ENCODE measurements at places on chromosomes 6 and 20.

GRCh38 chr6:3542032-3542640, 85.3 kb upstream of the SLC22A23 start:
- no peak for DNase-seq

DNA sequence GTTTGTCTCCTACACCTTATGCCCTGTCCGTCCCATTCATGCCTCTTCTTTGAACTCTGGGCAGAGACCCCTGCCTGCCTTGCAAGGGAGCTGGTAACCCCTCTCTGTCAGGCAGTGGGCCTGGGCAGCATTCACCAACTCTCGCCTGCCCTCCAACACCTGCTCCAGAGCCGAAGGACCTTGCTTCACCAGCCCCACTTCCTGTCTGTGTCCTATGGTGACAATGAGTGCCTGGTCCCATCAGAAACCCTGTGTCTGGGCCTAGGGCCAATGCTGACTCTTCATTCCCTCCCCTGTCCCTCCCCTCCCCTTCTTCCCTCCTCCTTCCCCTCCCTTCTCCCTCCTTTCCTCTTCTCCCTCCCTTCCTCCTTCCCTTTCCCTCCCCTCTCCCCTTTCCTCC, 22.8 kb upstream of the PCMTD2 start:
- DNase-seq, result no peak

DNA sequence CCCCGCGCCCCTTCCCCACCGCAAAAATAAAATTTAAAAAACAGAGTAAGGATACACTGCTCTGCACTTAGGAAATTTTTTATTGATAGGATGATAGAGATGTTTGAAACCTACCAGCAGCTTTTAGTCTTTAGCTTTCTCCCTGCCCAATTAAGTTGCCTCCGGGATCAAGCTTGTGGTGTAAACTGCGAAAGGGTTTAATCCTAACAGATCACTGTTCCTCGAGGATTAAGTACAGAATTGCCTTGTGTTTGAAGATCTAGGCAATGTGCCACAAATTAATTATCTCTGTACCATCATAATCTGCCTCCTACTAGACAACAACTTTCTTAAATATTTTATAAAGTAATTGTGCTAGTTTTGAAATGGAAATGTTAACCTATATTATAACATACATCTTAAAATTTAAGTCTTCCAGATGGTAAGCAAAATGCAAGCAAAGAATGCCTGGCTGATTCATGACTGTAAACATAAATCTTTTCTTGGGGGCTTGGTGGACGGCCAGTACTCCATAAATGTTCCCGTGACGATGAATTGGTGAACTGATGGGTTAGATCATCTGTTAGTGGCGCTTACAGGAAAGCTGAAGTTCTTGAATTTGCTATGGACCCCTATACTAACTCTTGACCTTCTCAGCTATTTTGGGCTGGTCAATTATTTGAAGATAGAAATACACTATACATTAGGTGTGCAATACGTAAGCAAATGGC, 58.0 kb upstream of the ARHGAP18 start:
- no peak for DNase-seq

DNA sequence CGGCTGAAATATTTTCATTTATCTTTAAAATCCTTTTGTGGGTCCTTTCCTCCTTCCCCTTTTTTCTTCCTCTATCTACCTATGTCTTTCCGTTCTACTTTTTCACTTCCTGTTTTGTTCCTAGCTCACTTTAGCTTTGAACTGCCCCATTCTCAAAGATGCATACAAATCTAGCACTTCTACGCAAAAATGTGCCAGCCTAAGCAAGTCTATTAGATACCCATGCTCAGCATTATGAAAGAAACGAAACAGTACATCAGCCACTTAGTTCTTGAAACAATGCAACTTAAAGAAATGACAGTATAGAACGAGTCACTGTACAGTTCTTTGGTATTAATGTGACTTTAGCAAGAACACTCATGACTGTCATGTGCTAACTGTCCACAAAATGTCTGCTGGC, 47.3 kb upstream of the MARCKS start:
- DNase-seq, result no peak

DNA sequence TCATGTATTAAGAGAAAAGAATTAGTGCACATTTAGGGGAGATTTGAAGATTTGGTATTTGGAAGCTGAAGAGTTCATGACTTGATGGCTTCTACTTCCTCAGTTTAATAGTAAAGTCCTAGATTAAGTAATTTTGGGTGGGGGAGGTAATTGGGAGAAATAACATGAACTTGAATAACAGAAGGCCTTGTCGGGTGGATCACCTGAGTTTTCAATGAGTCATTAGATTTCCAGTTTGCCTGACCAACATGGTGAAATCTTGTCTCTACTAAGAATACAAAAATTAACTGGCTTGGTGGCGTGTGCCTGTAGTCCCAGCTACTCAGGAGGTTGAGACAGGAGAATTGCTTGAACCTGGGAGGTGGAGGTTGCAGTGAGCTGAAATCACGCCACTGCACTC, 181.0 kb downstream of the GJA1 start:
- no peak for DNase-seq

- DNase-seq, result no peak
These were observed 156.0 kb upstream of the SOX4 start for GRCh38 chr6:21437581-21437980.

DNA sequence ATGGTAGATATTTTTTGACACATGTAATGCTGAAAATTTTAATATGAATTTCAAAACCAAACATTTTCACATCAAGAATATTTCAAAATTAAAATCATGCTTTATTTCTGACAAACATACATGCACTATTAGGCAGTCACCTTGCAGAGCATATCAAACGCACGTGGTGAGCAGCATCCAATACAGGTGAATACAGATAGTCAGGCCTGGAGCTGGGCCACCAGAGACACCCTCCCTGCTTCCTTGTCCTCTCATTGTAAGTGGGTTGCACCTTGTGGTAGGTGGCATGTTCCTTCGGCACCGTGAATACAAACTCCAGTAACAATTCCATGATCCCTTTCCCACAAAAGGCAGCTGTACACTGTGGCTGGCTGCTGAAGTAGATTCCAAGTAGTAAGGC, 8.9 kb downstream of the REV3L start:
- no peak for DNase-seq

GRCh38 chr6:112231594-112232060, 22.7 kb downstream of the LAMA4 start:
- no peak for DNase-seq

DNA sequence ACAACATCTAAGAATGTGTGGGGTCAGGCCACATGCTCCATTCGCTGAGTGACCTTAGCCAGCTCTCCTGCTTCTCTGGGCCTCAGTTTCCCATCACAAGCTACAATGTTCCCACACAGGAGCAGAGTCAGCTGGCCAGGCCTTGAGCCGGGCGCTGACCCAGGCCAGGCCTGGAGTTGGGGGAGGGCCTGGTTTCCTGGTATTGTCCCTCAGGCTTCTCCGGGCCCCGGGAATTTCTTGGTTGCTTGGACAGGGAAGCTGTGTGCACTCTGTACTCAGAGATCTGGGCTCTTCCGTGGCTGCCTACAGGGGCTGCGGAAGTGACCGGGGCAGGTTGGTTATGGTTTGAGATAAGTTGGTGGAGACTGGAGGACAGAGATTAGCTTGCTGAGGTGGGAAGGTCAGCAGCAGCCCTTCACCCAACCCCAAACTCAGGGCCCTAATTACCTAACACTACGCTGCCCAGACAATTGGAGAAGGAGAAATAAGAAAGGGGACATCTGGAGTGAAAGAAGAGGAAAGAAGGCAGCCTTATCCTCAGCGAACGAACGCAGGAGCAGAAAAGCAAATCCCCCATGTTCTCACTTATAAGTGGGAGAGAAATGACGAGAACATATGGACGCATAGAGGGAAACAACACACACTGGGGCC, 6.2 kb downstream of the TGM2 start:
- no peak for DNase-seq

DNA sequence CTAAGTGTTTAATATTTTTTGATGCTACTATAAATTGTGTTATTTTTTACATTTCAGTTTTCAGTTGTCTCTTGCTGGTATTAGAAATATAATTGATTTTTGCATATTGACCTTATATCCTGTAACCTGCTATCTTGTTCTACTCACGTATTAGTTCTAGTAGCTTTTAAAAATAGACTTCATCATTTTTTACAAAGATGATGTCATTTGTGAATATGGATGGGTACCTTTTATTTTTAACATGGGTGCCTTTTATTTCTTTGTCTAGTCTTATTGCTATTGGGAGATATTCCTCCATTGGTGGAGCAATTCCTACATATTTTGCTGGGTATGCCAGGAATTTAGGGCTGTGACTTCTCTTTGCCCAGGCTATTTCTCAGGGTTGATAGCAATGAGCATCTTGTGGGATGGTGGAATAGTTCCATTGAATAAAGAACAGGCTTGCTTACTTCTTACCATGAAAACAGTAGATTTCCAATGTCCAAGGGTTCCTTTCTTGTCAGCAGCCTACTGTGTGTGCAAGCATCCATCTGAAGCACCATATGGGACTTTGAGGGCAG, 149.7 kb downstream of the CARMIL1 start:
- no peak for DNase-seq

- DNase-seq, result no peak
These were observed 448.3 kb upstream of the HSF2 start for GRCh38 chr6:121951123-121951522.

DNA sequence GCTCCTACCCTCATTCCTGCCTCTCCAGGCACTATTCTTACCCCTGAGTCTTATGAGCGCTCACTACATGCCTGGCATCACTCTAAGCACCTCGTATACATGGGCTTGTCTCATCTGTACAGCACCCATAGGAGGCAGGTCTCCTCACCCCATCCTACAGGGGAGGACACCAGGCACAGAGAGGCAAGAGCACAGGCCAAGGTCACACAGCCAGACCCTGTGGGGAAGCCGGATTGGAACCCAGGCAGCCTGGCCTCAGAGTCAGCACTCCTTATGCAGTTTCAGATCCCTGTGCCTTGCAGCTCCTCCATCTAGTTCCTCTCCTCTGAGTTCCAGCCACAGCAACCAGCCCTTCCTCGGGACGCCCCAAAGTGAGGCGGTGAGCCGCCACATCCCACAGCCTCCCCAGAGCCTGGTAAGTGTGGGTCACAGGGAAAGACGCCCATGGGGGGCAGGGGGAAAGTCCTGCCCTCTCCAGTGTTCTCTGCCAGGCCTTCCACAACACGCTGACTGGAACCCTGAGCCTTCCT, 103.3 kb downstream of the NFATC2 start:
- DNase-seq, result no peak

DNA sequence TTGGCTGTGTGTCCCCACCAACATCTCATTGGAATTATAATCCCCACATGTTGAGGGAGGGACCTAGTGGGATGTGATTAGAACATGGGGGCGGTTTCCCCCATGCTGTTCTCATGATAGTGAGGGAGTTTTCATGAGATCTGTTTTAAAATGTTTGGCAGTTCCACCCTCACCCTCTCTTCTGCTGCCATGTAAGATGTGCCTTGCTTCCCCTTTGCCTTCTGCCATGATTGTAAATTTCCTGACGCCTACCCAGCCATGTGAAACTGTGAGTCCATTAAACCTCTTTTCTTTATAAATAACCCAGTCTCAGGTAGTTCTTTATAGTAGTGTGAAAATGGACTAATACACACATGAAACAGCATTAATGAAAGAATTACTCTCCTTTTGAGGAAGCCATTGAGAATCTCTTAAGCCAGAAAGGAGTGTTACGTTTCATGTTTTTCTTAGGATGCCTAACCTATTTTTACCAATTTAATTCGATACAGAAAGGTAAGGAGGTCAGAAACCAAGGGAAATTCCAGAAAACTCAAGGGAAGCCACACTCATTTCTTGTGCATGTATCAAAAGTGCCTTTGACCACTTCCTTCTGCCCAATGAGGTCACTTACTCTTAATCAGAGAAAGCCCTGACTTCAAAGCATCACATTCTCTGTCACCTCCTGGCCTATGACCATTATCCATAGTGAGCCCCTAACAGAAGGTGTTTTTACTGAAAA, 24.7 kb upstream of the HINT3 start:
- no peak for DNase-seq

GRCh38 chr20:44056010-44056698, 130.8 kb downstream of the JPH2 start:
- no peak for DNase-seq

GRCh38 chr6:131597446-131597845, 24.4 kb downstream of the ARG1 start:
- no peak for DNase-seq

- no peak for DNase-seq
These were observed 17.3 kb downstream of the PHACTR1 start for GRCh38 chr6:12733876-12734275.

DNA sequence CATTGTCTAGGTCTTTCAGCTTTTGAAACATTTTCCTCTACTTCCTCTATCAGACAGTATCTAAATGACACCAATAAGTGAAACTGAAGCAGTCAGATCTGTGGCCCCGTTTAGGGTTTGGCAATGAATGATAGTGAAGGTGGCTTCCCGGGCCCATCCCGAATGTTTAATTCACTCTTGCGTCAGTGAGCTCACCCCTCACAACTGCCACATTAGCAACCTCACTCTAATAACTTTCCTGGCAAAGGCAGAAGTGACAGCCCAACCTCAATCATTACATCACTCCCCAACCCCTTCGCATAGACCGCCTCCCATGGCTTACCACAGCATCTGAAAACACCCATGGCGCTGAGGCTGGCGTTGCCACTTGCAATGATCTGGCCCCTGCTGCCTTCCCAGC, 92.4 kb upstream of the CD83 start:
- DNase-seq, result no peak

DNA sequence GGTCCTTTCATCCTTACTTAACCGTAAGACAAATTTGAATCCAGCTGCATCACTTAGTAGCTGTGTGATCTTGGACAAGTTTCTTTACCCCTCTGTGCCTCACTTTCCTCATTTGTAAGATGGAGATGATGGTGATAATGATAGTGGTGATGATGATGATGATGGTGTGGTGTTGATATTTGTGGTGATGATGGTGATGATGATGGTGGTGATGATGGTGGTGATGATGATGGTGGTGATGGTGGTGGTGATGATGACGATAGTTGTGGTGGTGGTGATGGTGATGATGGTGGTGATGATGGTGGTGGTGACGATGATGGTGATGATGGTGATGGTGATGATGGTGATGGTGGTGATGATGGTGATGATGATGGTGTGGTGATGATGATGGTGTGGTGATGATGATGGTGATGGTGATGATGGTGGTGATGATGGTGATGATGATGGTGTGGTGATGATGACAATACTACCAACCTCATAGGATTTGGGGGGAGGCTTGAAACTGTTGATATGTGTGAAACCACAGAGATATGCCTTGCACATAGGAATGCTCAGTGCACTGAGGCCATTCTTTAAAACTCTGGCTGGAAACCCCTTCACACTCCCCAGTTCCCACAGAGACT, 233.2 kb downstream of the LY86 start:
- no peak for DNase-seq

DNA sequence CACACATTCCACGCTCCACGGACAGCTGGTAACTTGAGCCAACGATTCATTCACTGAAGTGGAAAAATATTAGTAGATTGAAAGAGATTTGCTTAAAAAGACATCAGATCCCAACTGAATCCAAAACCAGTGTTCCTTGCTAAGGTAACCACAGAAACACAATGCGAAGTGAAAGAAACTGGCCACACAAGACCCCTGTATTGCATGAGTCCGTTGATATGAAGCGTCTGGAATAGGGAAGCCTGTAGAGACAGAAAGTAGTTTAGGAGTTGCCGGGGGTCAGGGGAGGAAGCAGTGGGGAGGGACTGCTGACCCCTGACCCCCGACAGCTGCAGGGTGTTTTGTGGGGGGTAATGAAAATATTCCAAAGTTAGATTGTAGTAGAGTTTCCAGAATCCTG, 10.0 kb downstream of the PCK1 start:
- DNase-seq, result no peak

Data from T1000 (cell line).